Hematopoietic multipotent progenitor cell treated with erythropoietin and hydrocortisone succinate and interleukin-3 and kit ligand, for 8 days (in vitro differentiated cells): ENCODE measurements at places on chromosomes 7 and 10.
A peak's percentile ranks its signal among the peaks of the same experiment; 100 is the strongest.

DNA sequence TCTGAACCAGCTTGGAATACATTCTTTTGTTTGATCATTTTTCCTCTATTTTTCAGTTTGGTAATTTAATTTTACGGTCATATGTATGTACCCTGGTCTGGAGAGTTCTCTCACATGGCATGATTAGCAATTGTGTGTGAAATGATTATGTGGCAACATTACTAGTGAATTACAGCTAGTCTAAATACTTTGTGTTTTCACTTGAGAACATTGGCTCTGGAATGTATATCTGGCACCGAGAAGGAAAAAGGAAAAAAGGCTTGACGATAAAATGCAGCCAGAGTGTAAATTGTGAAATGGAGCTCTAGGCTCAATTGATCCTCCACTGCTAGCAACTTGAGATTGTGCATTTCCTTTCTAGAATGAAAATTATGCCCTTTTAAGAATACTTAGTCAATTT is 397.2 kb downstream of the EXOC4 start:
- no peak for DNase-seq

DNA sequence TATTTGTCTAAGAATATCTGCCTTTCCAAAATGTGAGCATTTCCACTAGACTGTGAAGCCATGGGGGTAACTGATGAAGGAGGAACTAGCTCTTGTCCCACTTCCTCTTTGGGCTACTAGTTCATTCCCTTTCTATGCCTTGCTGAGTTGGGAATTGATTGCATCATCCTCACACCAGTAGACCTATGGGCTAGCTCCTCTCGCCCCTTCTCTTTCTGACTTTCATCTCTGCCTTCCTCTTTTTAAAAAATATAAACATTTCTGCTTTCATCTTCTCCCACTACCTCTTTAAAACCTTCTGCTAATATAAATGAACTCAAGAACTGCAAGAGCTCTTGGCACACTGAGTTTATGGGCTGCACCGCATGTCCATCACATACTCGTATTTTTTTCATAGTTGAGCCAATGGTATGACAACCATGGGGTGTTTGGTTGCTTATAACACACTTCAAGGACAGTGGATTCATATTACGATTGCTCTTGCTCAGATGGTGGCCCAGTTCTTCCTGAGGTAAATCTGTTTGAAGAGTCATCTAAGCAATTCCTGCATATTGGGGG is 182.0 kb downstream of the REEP3 start:
- peak; percentile 7 for DNase-seq

- no peak for DNase-seq
These were observed 77.1 kb upstream of the DUSP5 start for GRCh38 chr10:110420401-110421193.

GRCh38 chr7:121369462-121369861 is 26.6 kb downstream of the FAM3C start:
- DNase-seq, result no peak

- DNase-seq, result no peak
These were observed 89.4 kb downstream of the TACC2 start for GRCh38 chr10:122078326-122078725.

DNA sequence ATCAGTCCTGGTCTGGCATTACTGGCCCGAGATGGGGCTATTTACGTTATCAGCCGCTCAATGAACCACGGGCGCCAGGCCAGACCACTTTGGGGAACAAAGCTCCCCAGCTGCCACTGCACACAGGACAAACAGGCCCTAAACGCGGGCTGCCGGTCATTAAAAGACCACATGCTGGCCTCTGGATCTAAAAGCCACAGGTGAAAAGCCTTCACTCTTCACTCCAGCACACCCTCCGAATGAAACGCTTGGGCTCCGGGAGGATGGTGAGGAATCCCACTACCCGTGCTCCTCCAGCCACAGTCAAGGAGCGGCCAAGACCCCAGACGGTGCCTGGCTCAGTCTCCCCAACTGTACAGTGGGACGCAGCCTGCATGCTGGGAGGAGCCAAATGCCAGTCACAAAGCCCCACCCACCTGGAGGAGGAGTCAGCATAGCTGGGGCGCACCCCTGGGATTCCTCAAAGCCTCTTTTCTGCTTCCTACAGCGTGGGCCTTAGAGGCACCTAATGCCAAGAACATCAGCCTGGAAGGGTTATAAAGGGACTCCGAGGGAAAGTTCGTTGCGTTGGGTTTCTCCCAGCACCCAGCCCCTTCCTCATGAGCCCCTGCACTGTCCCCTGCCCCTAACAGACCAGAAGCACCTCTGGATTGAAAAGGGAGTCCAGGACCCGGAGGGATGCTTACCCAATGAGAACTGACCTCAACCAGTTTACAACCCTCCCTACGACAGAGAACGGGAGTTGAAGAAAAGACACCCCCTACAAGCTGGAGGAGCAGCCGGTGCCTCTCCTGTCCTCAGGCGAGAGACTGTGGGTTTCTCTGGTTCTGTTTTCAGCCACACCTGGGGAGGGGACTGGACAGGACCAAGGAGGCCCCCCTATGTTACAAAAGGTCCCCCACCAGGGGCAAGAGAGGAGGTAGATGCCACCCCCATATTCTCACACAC is 4.7 kb downstream of the PDGFA start:
- no peak for DNase-seq

DNA sequence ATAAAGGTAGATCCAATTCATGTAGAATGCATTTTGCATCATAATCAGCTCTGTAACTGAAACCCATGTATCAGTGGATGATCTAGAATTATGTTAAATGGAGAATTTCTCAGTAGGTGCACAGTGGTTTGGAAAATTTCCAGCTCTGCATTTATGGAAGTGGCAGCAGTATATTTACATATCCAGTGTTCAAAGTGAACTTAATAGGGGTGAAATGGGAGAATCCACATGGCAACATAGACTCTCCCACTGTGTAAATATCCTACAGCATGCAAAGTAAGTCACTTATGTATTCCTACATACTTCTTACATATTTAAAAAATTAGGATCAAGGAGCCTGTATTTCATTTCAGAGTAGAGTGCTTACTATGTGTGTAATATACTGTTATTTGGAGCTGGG is 35.3 kb downstream of the CDC14C start:
- DNase-seq, result no peak

DNA sequence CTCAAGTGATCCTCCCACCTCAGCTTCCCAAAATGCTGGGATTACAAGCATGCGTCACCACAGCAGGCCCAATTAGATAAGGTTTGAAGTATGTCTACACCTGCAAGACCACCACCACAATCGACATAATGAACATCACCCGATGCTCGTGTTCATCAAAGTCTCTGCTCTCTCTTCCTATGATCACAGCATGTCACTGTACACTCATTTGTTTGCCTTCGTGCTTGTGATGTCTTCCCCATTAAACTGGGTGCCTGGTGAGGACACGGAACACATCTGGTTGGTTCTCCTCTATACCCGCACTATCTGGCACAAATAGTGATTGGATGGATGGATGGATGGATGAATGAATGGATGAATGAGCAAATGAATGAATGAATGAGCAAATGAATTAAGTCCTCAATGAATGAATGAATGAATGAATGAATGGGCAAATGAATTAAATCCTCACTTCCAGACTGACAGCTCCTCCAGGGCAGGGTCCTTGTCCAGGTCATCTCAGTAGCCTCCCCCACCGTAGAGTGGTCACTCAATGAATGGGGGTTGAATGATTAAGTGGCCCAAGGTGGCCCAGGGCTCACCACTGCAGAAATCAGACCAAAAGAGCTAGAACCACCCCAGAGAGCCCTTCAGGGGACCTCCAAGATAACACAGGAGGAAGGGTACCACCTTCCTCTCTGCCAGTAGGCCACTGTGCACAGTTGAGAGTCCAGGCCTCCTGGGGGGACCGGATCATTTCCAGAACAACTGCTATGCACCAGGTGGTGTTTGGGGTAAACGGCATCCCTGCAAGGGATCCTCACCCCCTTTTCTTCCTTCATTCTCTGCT is 101.9 kb upstream of the TNRC18 start:
- DNase-seq, result peak; percentile 55
